ENCODE measurements at places on chromosomes 6 and 20.

GRCh38 chr6:52995913-52996645 is 995 bp upstream of the GSTA4 start:
- peak; percentile 48 for DNase-seq

DNA sequence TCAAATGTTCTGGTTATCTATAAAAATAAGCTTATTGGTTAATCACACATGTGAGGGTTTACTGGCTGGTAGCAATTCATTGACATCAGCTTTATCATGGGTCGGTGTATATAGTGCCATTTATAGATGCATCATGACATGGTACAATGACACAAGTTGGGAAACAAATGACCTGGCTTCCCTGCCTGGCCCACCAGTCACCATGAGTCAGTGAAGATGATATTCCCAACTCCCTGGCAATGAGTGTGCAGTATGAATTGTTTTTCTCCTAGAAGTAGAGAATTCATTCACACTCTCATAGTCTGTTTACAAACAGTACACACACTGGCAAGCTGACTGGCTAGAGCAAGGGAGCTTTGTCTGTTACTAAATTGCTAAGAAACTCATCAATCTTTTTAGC is 37.2 kb upstream of the CALHM6 start:
- DNase-seq: no peak

GRCh38 chr20:14937846-14938245 is 600.4 kb upstream of the FLRT3 start:
- no peak for DNase-seq

DNA sequence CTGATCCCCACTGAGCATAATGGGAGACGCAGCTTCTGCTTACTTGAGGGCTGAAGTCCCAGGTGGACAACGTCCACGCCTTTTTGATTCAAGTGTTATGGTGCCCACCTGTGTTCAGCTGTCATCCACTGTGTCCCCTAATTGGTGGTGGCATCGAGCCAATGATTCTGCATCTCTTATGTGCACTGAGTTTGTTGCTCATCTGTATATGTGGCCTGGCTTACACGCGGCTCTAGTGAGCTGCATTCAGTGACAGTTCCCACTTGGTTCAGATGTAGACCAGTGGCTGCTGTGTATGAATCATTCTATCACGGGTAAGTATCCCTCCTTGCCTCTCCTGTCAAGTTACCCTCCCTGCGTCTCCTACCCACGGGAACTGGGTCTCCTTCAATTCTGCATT is 131.2 kb upstream of the CLDN20 start:
- DNase-seq: no peak

DNA sequence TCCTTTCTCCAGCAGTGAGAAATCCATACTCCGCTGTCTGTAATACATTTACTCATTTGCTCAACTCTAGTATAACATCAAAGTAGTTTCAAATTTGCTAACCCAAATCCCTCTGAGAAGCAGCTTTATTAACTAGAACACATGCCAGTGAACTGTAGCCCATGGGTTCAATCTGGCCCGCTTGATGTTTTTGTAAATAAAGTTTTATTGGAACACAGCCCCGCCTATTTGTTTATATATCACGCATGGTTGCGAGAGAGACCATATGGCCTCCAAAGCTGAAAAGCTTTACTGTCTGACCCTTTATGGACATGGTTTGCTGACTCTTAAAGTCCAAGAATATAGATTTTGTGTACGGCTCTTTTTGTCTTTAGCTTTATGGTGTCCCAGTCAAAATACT is 32.2 kb downstream of the CDYL start:
- DNase-seq: no peak

DNA sequence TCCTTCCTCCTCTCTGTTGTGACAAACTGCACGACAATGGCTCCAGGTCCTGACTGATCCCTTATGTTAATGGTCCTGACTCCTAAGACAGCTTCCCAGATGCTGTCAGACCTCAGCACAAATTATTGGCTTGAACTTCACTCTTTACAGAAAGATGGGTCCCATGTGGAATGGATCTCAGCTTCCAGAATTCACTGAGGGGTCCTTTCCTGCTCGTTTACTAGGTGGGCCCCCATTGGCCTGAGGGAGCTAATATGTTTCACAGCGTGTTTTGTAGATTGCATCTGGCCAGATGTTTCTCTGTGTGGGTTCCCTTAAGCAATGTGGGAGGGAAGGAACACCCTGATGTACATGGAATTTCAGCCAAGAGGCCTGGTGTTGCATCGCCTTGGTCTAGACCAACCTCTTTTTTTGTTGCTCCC is 826.6 kb downstream of the MAFB start:
- no peak for DNase-seq

DNA sequence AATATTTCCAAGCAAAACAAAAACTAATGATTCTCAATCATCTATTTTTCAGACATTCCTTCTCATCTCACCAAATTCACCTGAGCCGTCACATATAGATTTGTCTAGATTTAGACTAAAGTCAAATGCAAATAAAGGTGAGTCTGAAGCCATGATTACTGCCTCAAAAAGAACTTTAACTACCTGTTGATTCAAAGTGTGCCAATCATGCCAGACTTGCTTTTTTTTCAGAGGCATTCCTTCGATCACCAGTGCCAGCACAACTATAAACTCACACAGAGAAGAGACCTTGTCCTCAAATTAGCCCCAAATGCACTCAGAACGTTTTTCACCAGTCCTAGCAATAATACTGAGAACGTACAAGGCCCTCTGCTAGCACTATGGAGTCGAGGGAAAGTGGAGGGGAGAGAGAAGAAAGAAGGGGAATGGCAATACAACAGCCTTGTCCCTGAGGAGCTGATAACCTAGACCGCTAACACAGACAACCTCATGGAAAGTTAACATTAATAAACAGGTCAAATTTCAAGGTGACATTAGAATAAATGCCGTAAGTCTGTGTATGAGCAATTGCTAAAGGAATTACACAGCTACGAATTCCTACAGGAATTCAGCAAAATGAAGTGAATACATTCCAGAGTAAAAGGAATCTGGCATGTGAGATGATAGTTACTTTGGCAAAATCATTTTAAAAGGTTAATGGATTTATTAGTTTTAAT is 60.9 kb downstream of the EPB41L2 start:
- no peak for DNase-seq

- no peak for DNase-seq
These were observed 1.8 kb downstream of the PCSK2 start for GRCh38 chr20:17228624-17229061.

DNA sequence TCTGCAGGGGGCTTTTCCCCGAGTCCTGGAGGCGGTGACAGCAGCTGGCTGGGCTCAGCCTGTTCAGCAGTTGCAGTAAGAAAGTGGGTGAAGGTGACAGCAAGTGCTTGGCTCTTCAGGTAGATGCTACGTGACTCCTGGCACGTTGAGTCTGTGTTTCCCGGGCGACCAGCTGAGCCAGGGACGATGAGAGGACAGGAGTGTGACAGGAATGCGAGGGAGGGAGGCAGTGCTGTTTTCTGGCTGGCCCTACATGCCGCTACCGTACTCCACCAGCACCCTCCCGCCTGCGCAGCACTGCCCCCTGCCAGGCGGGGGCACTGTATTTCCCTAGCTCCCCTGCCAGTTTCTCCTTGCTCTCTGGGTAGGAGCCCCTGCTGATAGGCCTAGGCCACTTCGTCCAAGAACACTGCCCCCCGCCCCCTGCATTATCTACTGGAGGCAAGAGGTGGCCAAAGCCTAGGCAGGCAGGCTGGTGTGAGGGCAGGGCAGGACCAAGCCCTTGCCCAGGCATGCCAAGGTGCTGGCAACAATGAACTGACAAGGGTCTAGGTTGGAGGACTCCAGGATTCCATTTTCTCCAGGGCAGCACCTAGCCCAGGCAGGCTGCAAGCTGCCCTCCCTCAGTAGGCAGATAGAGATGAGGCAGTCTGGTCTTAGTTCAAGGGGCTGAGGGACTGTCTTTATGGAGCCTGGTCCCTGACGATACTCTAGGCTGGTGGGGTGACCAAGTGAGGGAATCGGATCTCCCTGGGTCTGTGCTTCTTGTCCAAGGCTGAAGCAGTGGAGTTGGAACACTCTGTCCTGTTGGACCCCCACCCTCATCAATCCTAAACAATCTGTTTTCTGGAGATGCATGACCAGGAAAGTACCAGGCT is 19.2 kb downstream of the MRPS18A start:
- DNase-seq: peak; percentile 36

GRCh38 chr6:135163440-135163738 is 17.7 kb upstream of the MYB start:
- peak; percentile 68 for DNase-seq

GRCh38 chr6:28005975-28006374 is 48.9 kb downstream of the OR2B6 start:
- DNase-seq: no peak

- no peak for DNase-seq
These were observed 67.7 kb downstream of the HMGCLL1 start for GRCh38 chr6:55511122-55511800.

DNA sequence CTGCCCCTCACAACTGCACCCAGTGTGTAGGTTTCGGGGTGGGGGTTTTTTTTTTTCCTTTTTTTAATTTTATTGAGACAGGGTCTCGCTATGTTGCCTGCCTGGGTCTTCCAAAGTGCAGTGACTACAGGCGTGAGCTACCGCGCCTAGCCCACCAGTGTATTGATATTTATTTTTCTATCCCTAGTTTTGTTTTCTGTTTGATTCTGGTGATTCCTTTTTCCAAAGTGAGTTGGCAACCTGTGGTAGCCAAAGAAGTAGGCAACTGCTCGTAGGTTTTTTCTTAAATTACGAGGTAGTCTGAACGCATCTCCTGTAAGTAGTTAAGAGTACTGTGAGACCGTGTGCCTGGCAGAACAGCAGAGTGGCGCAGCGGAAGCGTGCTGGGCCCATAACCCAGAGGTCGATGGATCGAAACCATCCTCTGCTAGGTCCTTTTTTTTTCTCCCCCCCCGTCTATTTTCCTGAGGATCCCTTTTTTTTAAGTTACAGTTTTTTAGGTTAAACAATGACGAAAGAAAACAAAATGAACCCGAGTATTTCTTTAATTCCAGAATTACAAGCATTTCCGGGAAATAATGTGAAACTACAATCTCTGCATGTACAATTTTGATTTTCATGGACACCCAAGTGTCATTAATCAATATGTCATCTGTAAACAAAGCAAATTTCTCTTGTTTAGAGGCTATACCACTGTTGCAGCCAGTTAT is 78.7 kb upstream of the BTN3A2 start:
- peak; percentile 88 for DNase-seq

Measured in CD4-positive, alpha-beta T cell treated with Interleukin-12 subunit alpha and Interleukin-12 subunit beta, for 1 hour (primary cell).